ENCODE measurements at places on chromosomes 11 and 22.

- no peak for DNase-seq
Observed at GRCh38 chr11:80613655-80614054, 1172.8 kb upstream of the TENM4 start.

- no peak for DNase-seq
Observed at GRCh38 chr11:4118107-4118506, 23.5 kb downstream of the RRM1 start.

DNA sequence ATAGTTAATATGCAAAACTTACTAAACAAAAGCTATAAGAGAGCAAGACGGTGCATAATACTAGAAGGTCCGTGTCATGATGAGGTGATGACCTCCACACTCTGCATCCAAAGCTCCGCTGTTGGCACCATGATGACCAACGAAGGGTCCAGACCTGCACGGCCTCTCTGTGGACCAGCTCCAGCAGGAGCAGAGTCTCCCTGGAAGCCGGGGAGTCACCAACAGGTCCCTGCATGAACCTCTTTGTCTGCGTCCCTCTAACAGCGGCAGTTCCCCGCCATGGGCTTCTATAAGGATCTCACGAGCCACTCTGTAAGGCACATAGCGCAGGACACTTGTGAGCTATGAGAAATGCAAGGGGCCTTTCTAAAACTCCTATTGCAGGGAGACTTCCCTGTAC, 517.3 kb downstream of the BRD1 start:
- DNase-seq = no peak

- no peak for DNase-seq
Observed at GRCh38 chr11:65792456-65792855, 5.6 kb downstream of the OVOL1 start.

DNA sequence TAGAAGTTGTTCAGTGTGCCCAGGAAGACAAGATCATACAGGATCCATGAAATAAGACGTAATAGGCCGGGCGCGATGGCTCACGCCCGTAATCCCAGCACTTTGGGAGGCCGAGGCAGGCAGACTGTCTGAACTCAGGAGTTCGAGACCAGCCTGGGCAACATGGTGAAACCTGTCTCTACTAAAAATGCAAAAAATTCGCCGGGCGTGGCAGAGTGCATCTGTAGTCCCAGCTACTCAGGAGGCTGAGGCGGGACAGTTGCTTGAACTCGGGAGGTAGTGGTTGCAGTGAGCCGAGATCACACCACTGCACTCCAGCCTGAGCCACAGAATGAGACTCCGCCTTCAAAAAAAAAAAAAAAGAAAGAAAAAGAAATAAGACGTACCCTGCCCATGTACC, 56.7 kb downstream of the APOL3 start:
- no peak for DNase-seq

Measured in AML-193 (cell line).